Muscle of leg (tissue), 16 donors: ENCODE measurements at places on chromosomes 5 and 9. TPM values are rescaled to one million over a fixed set of nuclear protein-coding genes. Genes with fewer than 3 reads are reported as not detected.

DNA sequence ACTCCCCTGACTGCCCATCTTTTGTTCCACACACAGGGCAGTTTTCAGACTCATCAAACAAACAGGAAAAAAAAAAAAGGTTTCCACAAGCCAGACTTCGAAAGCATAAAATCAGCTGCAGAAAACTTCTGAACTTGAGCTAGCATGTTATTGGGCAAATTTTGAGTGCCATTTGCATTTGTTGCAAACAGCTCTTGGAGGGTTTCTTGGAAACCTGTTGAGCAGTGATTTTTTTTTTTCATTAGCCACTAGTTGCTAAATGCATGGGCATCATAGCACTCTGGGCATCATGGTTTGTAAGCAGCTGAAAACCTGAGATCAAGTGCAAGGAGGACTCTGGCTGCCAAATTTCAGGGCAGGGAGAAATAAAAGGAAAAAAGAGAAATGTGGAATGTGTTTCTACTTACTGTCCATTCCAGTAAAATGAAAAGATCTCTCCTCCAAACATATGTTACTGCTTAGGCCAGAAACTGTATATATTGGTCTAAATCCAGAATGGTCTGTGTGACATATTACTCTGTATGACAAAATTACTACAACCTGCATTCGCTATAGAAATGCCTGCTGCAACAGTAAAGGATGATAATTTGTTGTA lies 85.2 kb upstream of the SMIM23 start:
- peak; percentile 92 for DNase-seq

GRCh38 chr5:140591747-140592372 lies 27.2 kb downstream of the SLC35A4 start:
- DNase-seq, result no peak

DNA sequence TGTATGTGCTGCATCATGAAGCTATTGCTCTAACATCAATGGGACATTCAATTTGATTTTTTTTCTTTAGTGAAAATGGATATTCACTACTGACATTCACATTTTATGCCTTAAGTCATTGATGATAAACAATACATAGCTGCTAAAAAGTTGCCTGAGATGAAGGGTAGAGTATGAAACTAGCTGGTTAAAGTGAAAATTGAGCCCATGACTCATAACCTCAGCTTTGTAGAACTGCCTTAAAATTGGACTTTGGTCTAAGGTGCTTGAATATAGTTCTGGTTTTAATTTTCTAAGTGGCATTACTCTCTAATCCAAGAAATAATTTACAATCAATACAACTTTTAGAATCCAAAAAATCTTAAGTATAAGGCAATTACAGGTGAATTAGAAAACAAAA lies 740.4 kb upstream of the RIOK2 start:
- DNase-seq, result no peak

GRCh38 chr9:124007565-124008302 lies 3.8 kb upstream of the LHX2 start:
- no peak for DNase-seq

SLC1A1 gene
- total RNA-seq, result 0.66 TPM

SOHLH1 gene
- total RNA-seq, result not detected
